ENCODE measurements at places on chromosomes 13 and 19. TPM values are rescaled to one million over a fixed set of nuclear protein-coding genes. Genes with fewer than 3 reads are reported as not detected.

DNA sequence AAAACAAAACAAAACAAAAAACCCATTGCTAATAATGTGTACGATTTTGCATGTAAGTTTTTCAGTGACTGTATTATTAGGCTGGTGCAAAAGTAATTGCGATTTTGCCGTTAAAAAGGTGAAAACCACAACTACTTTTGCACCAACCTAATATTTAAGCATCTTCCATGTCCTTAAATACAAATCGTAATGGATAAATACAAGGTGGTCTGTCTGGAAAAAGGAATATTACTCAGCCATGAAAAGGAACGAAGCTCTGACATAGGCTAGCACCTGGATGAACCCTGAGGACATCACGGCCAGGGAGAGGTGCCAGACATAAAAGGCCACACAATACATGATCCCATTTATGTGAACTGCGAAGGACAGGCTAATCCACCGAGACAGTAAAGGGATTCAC lies 33.2 kb downstream of the GADD45B start:
- no peak for DNase-seq

Gene ZNF599
- total RNA-seq = 6.2 TPM

GRCh38 chr13:98385606-98386005 lies 191.3 kb downstream of the STK24 start:
- DNase-seq = no peak

GRCh38 chr13:78194904-78195639 lies 276.4 kb upstream of the EDNRB start:
- no peak for DNase-seq

DNA sequence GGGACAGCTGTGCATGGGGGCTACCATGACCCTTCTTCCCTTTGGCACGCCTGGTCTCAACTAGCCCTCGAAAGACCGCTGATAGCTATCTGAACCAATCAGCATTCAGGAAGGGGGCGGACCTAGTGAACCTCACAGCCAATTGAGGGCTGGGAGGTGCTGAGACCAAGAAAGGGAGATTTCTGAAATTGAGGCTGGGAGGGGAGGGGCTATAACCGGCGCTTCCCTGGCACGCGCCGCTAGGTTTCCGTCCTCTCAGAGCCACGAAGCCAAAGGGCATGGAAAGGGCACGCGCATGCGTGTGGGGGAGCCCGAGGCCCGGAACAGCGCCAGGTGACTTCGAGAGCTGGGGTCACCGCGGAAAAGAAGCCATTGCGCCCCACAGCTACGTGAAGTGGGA lies 4.2 kb upstream of the PAFAH1B3 start:
- no peak for DNase-seq

All from Calu3 (cell line).